ENCODE measurements at places on chromosomes 13 and 19.

DNA sequence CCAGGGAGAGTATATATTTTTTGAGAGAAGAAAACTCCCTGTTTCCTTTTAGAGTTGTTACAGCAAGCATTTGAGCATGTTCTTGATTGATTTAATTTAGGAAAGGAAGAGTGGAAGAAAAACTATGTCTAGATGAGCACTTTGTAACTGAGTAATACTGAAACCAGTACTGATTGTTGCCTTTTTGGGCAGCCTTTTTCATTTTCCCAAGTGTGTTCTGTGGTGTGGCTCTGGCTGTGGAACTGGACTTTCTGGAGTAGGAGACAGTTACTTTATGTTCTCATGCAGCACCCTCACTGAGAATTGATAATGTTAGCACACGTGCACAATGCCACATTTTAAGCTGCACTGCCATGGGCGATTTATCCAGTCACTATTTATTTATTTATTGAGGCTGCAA is 211.5 kb downstream of the LMO7 start:
- no peak for DNase-seq

DNA sequence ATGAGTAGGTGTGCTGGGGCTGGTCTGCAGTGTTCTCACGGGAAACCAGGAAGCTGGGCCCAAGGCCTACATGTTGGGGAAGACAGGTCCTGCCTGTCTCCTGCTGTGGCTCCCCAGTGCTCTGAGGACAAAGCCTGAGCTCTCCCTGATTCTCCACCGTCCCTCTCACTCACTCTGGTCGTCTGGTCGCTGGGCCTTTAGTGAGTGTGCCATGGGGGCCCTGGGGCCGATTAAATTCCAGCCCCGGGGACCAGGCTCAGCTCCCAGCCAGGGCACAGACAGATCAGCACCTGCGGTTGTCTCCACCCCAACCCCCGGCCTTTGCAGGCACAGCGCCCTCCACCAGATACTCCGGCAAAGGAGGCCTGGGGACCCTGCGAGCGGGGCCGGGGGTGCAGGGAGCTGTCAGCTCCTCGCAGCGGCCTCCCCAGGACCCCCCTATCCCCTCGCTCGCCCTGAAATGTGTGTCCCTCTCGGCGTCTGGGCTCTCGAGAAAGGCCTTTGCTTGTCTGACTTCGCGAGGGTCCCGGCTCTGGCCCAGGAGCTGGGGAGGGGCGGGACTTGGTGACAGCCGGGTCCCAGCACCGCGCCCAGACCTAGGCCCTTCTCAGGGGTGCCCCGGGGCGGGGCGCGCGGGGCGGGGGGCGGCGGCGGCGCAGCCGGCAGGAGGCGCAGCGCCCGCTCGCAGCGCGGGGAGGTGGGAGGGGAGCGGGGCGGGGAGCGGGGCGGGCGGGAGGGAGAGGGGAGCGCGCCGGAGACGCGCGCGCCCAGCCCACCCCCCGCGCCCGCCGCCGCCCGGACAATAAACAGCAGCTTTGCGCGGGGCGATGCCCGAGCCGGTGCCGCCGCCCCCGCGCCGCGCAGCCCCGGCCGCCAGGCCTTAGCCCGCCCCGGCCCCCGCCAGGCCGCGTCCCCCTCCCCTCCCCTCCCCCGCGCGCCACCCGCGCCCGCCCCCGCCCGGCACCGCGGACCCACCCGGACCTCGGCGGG is at the start of gene PALM:
TSS of gene PALM (plus strand) at position 782 of the 990 bp plus-strand sequence. CDS start 212 bp downstream, outside the sequence.
- DNase-seq, result no peak

GRCh38 chr13:76647550-76647949 is 238.7 kb downstream of the KCTD12 start:
- no peak for DNase-seq

- DNase-seq, result no peak
Measured at GRCh38 chr19:44007473-44007872, 4.7 kb downstream of the ZNF230 start.

DNA sequence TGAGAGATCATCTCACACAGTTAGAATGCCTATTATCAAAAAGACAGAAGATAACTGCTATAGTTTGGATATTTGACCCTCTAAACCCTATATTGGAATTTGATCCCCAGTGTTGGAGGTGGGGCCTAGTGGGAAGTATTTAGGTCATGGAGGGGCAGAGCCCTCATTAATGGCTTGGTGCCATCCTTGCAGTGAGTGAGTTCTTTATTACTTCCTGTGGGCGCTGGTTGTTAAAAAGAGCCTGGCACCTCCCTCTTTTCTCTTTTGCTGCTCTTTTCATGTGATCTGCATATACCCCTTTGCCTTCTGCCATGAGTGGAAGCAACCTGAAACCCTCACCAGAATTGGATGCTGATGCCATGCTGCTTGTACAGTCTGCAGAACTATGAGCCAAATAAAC is 66.8 kb downstream of the TDRD3 start:
- DNase-seq, result no peak

DNA sequence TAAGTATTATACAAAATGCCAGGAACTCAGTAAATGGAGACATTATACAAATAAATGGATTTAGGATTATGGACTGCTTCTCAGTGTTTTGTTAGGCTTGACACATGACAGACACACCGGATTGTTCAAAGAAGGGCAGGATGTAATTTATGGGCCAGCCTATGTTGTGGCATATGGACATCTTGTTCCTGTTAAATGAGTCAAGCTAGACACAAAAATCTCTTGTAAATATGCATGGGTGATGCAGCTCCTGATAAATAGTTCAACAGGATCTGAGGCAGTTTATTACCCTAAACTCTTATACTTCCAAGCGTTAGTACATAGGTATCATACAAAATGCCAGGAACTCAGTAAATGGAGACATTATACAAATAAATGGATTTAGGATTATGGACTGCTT is 502.3 kb downstream of the TBC1D4 start:
- no peak for DNase-seq

DNA sequence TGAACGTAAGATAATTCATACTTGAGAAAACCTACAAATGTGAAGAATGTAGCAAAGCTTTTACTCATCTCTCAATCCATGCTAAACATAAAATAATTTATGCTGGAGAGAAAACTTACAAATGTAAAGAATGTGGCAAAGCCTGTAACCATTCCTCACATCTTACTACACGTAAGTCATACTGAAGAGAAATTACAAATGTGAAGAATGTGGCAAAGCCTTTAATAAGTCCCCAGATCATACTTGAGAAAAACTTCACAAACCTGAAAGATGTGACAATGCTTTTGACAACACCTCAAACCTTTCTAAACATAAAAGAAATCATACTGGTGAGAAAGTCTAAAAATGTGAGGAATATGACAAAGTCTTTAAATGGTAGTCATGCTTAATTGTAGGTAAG is 89.4 kb downstream of the ZNF675 start:
- DNase-seq, result no peak

GRCh38 chr13:44573071-44573470 is 3.1 kb downstream of the TSC22D1 start:
- no peak for DNase-seq

- no peak for DNase-seq
Measured at GRCh38 chr19:41734156-41734555, 21.2 kb upstream of the CEACAM6 start.

DNA sequence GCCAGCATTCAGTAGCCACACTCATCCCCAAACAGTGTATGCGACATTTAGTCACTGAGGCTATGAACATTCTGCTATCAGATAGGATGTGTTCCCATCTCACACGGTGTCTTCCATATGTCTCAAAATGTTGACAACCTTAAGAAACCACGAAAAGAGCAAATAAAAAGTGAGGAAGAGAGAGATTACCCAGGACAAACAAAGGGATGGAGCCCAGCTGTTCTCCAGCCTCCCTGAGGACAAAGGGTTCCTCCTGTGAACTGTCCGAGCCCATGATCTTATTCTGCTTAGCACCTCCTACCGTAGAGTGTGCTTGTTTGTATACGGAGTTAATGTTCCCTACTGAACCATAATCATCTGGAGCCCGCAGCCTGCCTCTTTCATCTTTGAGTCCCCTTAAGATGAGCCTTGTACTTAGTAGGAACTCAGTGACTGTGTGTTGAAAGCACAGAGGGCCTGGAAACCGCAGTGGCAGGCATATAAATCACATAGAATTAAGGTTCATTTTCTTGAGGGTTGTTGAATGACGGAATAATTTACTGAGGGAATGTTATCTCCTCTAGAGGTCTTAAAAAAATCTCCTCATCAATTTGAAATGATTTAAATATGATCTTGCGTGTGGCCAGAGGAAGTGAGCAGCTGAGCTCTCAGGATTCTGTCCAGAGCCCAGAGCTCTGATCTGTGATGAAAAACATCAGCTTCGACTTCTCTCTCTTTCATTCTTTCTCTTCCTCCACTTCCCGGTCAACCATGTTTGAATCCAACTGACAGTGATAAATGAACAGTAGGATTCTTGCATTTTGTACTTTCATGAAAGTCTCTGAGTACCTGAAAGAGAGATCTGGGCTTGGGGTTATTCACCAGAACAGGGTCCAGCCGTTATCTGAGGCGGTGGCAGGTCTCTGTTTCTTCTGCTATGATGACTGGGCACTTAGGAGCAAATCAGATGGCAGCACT is 200.5 kb downstream of the KLF5 start:
- no peak for DNase-seq

GRCh38 chr19:18939922-18940768 is 872 bp downstream of the HOMER3 start:
- DNase-seq, result no peak

- DNase-seq, result no peak
Measured at GRCh38 chr19:33435706-33436359, 62.3 kb downstream of the CEBPG start.

GRCh38 chr13:100502446-100502845 is 86.1 kb downstream of the GGACT start:
- DNase-seq, result no peak

DNA sequence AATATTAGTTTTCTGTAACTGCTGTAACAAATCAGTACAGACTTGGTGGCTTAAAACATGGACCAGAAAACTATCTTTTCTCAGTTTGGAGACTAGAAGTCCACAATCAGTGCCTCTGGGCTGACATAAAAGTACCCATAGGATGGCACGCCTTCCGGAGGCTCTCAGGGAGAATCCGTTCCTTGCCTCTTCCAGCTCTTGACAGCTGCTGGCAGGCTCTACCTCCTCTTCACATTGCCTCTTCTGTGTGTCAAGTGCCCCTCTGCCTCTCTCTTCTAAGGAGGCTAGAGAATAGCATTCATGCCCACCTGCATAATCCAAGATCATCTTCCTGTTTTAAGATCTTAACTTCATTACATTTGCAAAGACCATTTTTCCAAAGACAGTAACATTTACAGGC is 1194.2 kb downstream of the EFNB2 start:
- DNase-seq, result no peak

DNA sequence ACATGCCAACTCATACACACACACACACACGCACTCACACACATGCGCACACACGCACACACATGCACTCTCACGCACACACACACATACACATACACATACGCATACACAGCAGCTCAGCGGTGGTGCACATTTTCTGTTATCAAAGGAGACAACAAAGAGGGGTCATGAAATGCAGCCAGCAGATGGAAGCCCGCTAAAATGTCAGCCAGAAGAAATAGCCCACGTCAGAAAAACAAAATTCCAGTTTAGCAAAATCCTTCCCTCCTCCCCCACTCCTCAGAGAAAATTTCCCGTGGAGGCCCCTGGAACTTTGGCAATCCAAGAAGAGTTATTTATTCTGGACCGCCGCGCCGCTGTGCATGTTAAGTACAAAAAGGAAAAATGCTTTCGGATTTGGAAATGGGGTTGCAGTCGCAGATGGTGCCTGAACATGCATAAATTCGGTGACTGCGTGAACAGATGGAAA is 114.6 kb upstream of the VSTM2B start:
- DNase-seq, result no peak

DNA sequence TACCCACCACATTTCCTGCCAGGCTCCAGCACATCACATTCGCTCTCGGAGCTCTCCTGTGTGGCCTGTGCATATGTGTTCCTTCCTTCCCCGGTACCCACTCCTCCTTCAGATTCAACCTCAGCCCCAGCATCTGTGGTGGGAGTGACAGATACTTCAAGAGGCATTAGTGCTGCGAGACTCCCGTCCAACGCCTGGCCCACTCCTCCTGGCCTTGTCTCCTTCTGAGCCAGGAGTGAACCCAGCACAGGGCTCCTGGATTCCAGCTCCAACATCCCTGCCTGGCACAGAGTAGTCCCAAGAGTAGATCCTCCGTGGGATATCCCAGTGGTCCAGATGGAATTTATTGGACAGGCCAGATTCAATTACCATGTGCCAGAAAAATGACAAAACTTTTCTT is 55.9 kb downstream of the SACS start:
- DNase-seq, result no peak

DNA sequence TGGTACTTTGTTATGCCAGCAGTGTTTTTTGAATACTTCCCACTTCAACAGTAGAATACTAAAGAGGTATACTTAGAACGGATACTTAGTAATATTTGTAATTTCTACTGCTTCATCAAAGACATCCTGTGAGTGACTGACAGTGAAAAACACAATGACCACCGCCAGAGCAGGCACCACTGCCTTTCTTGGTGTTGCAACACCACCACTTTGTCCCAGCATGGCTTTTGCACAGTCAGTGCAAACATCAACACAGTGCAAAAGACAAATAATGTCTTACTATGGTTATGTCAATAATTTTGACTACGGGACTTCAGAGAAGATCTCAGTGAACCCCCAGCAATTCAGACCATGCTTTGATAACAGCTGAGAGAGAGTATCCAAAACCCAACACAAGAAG is 220.5 kb downstream of the RBM26 start:
- no peak for DNase-seq

- DNase-seq, result no peak
Measured at GRCh38 chr13:28318496-28318895, 176.4 kb downstream of the FLT1 start.

- no peak for DNase-seq
Measured at GRCh38 chr19:30450100-30450499, 77.9 kb downstream of the ZNF536 start.

GRCh38 chr13:60453490-60453889 is 56.5 kb downstream of the TDRD3 start:
- DNase-seq, result no peak

GRCh38 chr19:42229855-42230351 is 9.8 kb downstream of the ZNF526 start:
- DNase-seq, result no peak

DNA sequence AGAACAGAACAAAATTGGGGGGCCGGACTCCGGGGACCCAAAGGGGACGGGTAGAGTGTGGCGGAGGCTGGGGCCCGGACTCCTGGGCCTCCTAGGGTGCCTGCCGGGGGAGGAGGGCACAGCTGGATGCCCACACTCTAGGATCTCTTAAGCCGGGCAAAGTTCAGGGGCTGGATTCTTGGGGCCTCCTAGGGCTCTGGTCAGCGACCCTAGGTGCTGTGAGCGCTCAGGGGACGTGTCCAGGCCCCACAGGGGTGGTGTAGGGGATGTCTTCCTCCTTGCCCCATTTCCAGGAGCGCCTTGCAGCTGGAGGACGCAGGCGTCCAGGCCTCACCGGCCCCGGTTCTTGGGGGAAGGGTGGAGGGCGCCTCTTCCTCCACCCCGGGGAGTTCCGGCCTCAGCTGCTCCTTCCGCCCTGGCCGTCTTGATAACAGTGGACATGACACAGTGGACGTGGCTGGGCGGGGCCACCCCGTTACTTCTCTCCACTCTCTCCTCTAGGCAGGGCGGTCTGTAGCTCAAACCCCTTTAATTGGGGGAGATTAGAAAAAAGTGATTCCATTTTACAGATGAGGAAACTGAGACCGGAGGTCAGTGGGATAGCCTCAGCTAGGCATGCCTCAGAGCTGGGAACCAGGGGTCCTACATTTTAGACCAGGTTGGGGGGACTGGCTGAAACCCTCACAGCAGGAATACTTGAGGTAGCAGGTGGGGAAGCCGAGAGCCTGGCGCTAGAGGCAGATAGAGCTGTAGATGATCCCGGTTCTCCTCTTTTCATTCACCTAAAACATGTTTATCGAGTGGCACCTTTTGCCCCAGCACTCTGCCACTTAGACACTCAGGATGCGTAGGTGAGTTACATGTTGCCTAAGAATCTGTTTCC is 705 bp downstream of the STXBP2 start:
- no peak for DNase-seq
